Epithelial cell of umbilical artery (primary cell): ENCODE measurements at places on chromosomes 16 and 17. TPM values are rescaled to one million over a fixed set of nuclear protein-coding genes. Genes with fewer than 3 reads are reported as not detected.

Gene CHRNE
- 0.30 and 0.97 TPM in 2 replicates for total RNA-seq

Gene PRAC2
- not detected in 2 replicates for total RNA-seq

Gene TP53TG3B
- total RNA-seq: not detected in 2 replicates

Gene EVPLL
- not detected in 2 replicates for total RNA-seq

Gene TNP2
- total RNA-seq: not detected in 2 replicates

Gene AURKB
- 41.3 and 62.6 TPM in 2 replicates for total RNA-seq

Gene NTN3
- not detected in 2 replicates for total RNA-seq

Gene C1QTNF8
- not detected in 2 replicates for total RNA-seq

Gene GAS2L2
- not detected in 2 replicates for total RNA-seq

Gene PERCC1
- total RNA-seq: not detected in 2 replicates

Gene P2RX5
- 0.32 and 1.4 TPM in 2 replicates for total RNA-seq

Gene NPB
- total RNA-seq: not detected in 2 replicates

Gene IGF2BP1
- 9.4 and 10.0 TPM in 2 replicates for total RNA-seq

Gene ADAD2
- not detected in 2 replicates for total RNA-seq

Gene ZNF205
- total RNA-seq: 20.1 and 29.9 TPM in 2 replicates

Gene AXIN2
- 1.8 and 2.3 TPM in 2 replicates for total RNA-seq

Gene CDK3
- 0.46 TPM in 1 of 2 replicates, not detected in the other for total RNA-seq

Gene CDT1
- 13.3 and 17.0 TPM in 2 replicates for total RNA-seq
